ENCODE measurements at places on chromosomes 7 and 10.

DNA sequence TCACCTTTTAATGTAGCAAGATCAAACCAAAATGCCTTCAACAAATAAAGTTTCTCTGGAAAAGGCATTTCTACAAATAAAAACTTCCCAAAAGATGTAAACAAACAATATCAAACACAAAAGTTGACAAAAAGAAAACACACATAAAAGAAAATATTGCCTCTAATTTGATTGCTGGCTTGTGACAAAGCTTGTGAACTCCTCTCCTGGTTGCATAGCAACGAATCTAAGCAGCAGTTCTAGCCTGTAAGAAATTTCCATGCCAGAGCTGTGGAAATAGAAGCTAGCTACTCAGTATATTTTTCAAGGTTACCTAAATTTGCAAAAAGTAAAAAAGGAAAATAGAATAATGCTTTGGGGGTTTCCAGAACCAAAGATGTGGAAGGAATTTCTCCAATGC, 173.9 kb upstream of the CDK1 start:
- no peak for DNase-seq

DNA sequence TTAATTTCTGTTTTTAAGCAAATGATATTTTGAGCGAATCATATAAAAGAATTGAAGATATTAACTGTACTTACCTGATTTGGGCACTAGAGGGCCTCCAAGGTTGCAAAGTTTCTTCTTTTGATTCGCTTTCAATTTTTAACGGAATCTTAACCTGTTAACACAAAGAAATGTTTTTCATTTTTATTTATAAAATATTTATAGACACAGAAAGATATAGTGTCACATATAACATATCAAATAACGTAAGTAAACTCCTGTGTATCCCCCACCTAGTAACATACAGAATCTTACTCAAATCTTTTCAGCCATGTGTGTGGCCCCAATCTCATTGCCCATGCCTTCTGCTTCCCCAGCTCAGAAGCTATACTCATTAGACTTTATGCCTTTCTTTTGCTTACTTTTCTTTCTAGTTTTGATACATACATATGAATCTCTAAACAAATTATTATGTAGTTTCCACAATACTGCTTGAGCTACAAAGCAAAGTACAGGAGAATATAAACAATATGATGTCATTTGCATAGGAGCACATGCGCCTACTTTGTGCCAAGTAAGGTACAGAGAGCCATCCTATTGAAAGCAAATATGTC, 49.5 kb upstream of the ZPBP start:
- DNase-seq = no peak

DNA sequence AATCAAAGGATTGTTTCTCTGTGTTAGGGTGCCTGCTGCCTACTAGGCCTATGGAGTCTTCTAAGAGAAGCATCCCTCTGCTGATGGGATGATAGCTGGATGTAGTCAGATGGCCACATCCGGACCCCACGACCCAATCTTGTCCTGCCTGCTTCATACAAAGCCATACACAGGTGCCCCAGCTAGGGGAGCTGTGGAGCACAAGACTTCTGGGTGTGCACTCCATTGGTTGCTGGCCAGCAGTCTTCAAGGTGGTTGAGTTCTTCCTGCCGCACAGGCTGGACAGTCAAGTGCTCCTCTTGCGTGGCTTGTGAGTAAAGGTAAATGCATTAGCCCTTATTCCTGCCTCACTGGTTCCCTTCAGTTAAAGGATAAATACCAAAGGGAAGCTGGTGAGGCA, 120.2 kb downstream of the TEX36 start:
- DNase-seq = no peak

DNA sequence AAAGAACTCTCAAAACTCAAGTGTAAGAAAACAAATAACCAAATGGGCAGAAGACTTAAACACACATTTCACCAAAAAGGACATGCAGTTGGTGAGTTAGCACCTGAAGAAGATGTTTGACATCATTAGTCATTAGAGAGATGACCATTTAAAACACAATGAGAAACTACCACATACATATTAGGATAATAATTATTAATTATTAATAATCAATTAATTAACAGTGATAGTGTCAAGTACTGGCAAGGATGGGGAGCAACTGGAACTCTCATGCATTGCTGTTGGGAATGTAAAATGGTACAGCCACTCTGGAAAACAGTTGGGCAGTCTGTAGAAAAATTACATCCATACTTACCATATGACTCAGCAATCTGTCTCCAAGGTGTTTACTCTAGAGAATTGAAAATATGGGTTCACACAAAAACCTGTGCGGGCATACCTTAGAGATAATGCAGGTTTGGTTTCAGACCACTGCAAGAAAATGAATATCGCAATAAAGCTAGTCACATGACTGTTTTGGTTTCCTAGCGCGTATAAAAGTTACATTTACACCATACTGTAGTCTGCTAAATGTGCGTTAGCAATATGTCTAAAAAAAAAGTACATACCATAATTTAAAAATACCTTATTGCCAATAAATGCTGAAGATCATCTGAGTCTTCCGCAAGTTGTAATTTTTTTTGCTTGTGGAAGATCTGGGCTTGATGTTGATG, 30.3 kb downstream of the ARID5B start:
- no peak for DNase-seq

GRCh38 chr10:67659497-67659896, 36.5 kb downstream of the CTNNA3 start:
- DNase-seq = no peak

DNA sequence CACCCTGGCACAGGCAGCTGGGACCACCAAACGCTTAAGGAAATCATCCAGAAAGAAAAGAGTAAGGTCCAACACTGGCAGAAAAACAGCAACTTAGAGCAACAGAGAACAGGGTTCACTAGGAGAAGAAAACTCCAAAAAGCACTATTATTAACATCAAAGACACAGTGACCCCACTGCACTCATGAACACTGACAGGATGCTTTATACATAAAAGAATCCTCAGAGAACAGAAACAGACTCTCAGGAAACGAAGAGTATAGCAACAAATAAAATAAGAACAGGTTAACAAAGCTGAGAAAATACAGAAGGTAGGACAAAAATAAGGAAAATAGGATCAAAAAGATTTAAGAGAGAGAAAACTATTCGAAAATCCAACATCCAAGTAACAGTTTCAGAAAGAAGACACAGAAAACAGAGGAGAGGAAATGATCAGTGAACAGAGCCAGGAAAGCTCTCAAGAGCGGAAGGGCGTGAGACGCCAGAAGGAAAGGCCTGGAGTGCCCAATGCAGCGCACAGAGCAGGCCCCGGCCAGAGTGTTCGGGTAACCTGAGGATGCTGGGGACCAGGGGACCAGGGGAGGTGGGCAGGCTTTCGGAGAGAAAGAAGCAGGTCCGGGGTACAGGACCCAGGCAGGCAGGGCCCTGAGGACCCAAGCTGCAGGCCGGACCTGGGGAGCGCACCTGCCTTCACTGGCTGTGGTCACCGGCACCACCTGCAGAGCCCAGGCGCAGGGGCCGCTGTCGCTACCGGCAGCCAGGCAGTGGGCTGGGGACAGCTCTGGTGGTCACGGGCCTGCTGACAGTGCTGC, 258.2 kb downstream of the MAD1L1 start:
- no peak for DNase-seq

DNA sequence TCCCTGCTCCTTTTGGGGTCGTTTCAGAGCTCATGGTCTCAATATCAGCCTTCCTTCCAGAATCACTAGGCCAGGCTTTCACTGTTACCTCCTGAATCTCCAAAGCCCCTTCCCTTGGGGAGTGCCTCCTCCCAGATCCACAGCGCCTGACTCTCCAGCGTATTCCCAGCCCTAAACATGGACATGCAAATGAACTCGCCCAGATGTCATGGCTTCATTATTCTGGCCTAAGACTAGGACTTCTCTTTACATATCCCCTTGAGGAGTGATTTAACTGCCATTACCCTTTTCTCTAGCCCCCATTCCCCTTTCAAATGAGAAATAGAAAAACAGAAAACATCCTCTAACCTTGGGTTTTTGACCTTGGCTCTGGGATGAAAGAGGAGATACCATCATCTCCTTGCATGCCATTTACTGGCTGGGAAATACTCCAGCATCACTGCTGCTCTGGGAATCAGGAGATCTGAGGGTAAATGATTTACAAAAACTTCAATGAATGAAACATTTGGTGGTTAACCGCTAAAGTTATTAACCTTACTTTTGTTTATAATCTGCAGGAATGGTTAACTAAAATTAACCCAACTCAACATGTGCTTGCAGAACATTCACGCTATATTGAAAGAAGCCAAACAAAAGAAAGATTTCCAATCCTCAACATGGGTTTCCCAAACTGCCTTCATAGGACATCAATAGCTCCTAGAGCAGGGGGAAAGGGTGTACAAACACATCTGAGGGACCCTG, 37.0 kb downstream of the FAM171A1 start:
- peak; percentile 82 for DNase-seq
